ENCODE measurements at places on chromosomes 6 and 20.

DNA sequence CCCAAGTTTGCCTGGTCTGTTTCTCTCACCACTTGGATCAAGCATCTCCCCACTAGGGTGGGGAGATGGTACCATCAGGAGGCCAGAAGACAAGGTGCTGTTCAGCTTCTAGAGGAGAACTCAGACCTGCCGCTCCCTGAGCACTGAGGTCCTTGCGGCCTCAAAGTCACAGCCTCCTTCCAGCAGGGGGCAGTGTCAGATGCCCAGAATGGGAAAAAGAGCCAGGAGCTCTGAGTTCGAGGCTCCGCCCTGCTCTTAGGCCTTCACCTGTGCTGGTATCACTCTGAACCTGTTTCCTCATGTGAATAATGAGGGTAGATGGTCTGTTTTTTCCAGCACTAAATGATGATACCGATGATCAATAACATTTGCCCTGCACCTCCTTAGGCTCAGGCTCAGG, 68.7 kb downstream of the TOX2 start:
- DNase-seq = no peak

DNA sequence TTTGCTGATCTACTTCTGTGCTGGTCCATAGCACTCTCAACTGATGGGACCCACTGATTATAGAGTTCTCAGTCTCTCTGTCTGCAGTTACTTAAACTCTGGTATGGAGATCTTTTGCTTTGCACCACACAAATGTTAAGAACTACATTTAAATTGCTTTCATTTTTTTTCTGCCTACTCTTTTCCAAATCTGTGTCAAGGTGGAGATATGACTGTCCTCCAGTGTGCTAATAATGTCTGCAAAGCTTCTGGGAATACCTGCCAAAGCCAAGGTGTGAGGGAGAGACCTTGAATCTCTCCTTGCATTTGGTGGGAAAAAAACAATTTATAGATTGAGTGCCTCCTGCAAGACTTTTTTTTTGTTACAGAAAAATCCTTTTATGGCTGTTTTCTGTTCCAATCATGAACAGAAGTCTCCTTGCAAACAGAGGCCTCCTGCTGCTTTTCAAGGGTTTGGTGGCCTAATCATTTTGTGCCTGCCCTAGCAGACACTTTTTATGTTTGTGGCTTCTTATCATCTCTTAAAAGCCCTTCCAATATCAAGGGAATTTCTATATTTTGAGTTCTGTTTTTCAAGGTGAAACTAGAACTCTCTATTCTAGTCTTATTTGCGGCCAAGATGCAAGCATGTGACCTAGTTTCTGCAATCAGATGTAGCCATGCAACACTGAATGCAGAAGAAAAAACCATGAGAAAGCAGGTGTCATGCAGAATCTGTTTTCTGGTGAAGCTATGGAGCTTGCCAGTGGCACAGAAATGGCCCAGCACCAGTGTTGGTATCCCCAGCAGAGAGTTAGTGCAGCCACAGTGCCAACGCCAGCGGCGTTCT, 23.2 kb upstream of the AKIRIN2 start:
- no peak for DNase-seq

DNA sequence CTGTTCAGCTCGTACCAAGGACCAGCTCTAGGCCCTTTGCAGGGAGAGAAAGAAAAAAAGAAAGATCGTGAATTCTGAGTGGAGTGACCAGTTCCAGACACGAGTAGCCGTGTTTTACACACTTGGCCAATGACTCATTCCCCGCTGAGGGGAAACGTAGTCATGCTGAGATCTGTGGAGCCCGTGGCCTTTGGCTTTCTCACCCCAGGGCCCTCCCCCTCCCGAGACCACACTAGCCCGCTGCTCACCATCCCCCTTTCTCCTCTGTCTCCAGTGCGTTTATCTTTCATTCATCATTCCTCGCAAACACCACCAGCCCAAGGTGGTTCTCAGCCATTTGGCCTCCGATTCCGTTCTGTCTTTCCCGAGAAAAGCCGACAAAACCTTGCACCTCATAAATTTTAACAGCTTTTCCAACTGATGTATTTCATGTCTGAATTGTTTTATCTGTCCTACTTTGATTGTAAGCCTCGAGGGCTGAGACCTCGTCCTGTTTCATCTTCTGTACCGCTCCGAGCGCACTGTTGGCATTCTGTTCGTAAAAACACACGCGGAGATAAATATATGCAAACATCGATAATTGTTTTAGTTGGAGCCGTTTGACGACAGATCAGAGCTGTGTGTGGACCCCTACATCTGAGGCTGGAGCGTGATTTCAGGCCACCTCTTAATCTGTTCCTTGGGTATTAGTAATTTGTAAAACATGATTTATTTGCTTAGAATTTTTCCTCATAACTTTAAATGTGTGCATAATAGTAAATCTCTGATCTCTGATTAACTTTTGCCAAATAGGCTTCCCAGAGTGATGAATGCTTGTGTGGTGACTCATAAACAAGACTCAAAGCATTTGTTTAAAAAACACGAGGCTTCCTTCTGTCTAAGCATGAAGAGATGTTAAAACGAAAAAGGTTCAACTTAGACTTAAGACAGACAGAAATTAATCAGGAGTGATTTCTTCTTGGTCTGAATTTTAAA, 336.6 kb downstream of the CDH4 start:
- peak; percentile 93 for DNase-seq

GRCh38 chr6:25006565-25007001, 70.8 kb upstream of the RIPOR2 start:
- DNase-seq = no peak

DNA sequence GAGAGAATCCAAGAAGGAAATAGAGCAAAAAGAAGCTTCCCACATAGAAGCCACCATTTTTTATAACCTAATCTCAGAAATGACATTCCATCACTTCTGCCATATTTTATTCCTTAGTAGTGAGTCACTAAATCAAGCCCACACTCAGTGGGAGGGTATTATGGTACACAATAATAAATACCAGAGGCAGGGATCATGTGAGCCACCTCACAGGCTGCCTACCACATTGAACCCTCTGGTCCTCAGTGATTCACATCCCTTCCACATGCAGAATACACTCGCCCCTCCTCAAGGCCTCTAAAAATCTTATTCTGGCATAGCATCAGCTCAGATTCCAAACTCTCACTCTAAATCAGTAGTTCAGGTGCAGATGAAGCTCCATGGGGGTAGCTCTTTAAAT, 49.4 kb downstream of the TMC2 start:
- peak; percentile 46 for DNase-seq

GRCh38 chr20:8943631-8944030, 125.3 kb upstream of the PLCB4 start:
- DNase-seq = no peak

DNA sequence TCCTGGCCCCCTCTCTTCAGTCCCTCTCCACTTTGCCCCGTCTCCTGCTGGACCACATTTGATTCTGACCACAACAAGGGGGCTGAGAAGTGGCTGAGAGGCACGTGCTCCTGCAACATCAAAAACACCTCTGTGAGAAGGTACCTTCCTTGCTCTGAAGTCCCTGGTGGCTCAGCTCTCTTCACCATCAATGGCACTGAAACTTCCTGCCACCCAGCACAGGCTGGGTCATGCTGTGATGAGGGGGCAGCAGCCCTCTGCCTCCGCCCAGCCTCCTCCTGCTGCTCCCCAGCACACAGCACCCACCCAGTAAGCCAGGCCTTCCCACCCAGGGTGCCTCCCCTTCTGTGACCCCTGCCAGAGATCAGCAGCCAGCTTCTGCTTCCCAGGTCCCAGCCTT, 10.3 kb downstream of the ZMYND8 start:
- DNase-seq = no peak

DNA sequence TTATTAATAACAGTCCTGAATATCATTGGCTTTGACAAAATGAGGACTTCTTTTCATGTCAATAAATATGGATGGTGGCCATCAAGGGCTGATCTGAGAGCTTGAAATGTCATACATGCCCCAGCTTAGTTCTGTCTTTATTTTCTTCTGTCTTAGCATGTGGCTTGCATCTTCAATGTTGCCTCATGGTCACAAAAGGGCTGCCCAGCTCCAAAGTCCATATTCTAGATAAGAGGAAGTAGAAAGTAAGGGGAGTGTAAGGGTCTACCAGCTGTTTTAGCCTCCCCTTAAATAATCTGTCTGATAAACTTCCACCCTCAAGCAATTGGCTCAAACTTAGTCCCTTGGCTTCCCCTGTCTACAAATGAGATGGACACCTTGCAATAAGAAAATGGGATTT, 14.2 kb downstream of the BTN2A1 start:
- no peak for DNase-seq

DNA sequence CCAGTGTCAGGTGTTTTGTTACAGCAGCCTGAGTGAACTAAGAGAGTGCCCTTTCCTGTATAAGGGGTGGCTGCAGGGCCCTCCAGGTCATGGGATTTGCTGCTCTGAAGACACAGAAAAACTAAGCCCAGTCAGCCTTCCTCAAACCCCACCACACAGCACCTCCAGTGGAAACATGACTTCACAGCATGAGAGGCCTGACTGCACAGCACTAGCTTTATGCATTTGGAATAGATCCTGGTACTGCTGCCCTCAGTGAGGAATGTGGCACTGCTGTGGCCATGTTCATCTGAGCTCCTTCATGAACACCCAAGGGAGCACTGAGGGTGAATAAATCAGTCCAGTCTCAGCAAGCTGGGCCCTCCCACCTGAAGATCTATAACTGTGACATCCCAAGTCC, 296.1 kb upstream of the FOXQ1 start:
- no peak for DNase-seq

DNA sequence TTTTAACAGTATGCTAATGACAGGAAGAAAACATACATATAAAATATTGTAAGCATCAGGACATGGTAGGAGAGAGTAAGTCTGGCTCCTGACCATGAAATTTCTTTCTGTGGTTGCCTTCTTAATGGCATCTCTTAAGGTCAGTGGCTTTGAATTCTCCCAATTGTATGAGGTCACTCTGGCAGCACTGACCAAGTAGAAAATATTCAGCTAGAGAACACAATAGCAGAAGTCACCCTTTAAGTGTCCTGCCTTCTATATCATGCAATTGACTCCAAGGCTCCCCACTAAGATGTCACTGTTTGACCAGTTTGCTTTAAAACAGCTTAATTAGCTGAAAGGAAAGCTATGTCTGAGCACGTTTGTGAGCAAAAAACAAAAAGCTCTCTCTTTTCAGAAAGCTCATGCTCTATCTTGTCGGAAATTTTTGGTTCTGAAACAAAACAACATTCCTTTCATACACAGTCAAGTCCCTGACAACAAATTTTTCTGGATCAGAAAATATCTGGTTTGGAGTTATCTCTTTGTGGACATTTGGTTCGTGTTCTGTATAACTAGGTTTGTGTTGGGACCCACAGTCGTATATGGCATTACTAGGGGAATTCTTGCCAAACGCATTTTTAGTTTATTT, 120.9 kb upstream of the IFNGR1 start:
- peak; percentile 2 for DNase-seq

- DNase-seq = peak; percentile 78
Observed at GRCh38 chr20:19757487-19758132, 448 bp upstream of the RIN2 start.

DNA sequence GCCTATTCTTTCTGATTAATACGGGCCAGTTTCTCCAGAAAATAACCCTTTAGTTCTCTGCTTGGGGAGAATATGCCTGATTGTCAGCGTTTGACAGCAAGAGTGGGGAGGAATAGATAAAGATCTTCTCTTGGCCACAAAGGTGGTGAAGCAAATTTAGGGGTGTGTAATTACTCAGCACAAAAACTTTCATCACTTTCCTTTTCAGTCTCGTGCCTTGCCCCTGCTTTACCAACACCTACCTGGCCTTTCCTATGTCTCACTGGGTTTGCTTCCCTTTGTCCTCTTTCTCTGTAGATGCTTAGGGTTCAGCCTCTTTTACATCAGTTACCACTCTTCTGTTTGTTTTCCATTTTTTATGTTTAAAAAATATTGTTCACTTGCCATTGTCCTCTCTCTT, 99.2 kb downstream of the MCHR2 start:
- DNase-seq = no peak

DNA sequence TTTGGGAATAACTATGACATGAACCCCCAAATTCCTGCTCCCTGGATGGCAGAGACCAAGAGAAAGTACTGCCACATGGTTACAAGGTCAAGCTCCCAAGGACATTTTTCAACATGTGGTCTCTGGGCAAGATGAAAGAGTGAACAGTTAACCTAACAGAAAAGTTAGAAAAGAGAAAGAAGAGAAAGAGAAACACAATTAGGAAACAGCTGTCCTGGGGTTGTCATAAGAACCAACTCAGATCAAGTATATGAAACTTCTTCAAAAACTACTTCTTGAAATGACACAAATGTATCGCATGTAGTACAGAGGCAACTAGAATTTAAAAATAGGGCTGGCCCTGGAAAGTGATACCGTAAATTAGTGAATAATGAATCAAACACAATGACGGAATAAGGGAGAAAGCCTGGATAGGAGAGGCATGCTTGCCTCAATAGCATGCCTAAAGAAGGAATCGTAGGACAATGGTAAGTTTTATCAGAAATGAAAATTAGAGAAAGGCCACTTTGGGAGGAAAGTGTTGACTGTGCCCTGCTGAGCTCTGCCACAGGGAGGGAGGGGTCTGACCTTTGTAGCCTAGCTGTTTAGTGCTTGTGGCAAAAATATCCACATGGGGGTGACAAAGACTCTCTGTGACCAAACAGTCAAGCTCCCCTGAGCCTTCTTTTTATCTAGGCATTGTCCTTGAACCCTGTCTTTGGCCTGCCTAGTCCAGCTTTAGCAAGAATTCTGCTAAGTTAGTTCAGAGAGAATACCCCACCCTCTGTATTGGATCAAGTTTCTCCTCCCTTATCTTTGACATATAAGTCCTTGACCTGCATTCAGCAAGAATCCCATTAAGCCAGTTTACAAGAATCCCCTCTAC, 4.3 kb upstream of the DCBLD1 start:
- no peak for DNase-seq

DNA sequence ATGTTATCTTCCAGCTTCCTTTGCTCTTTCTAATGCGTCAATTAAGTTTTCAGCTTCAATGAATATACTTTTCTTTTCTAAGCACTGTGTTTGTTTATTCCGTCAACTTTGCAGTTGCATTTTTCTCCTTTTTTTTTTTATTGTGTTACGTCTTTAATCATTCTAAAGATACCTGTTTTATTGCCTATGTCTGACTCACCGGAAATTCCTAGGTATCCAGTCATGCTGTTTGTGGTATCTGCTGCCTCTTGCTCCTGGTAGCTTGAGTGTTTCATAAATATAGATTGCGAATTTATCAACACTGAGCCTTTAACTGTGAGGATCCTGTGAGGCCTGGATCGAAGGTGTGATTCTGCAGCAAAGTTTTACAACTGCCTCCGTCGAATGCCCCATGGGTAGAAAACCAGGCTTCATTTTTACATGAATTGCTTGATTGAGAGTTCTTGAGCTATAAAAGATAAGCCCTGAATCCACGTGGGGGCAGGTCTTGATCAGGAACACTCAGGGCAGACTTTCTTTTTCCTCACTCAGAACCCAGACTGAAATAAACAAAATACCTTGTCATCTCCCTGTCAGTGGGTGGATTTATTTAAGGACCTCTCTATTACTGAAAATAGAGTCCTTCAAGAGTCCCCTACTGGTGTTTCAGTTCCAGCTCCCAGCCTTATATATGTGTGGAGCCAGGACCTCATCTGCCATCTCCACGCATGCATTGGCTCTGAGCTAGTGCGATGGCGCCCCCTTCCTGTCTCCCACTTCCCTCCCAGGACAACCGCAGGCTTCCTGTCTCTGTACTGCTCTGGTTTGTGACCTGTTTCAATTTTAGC, 60.1 kb upstream of the LRRC1 start:
- peak; percentile 93 for DNase-seq

- DNase-seq = no peak
Observed at GRCh38 chr20:49482173-49482572, 295 bp downstream of the KCNB1 start.
